ENCODE measurements at places on chromosomes 4 and X. TPM values are rescaled to one million over a fixed set of nuclear protein-coding genes. Genes with fewer than 3 reads are reported as not detected.

The DSPP gene
- not detected for total RNA-seq

The RASSF6 gene
- total RNA-seq: not detected

The TFE3 gene
- 72.2 TPM for total RNA-seq

The MTMR8 gene
- total RNA-seq: 0.82 TPM

The MAOB gene
- 0.19 TPM for total RNA-seq

The TENT5D gene
- not detected for total RNA-seq

The CLCN4 gene
- total RNA-seq: 5.7 TPM

The FAM149A gene
- total RNA-seq: 1.2 TPM

The TSC22D3 gene
- 18.9 TPM for total RNA-seq

The MAOA gene
- total RNA-seq: 11.8 TPM

The FGFBP1 gene
- total RNA-seq: not detected

The TNMD gene
- total RNA-seq: not detected

The RNF175 gene
- not detected for total RNA-seq

The PRRG1 gene
- 38.4 TPM for total RNA-seq

All from glomerular endothelial cell (primary cell).